ENCODE measurements at places on chromosomes 11 and 22.

DNA sequence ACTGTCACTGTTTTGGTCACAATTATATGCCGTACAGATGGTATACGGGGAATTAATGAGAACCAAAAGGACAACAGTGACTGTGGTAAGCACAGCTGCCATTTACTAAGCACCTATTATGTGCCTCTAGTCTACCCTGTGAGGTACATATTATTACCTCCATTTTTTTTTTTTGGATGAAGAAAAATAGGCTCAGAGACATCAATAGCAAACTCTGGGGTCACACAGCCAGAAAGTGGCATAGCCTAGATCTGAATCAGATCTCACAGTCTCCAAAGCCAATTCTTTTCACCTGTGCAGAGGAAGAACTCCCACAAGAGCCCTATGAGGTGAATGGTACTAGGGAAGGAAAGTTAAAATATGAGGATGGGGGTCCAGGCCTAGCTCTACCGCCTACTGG, 68.9 kb downstream of the USP35 start:
- DNase-seq = no peak

- no peak for DNase-seq
Measured at GRCh38 chr22:21622919-21623647, 6.7 kb downstream of the YDJC start.

- DNase-seq = no peak
Measured at GRCh38 chr11:1120532-1121330, 37.0 kb upstream of the MUC5AC start.

GRCh38 chr11:134835561-134835960, 423.5 kb upstream of the B3GAT1 start:
- no peak for DNase-seq

- DNase-seq = no peak
Measured at GRCh38 chr22:47851586-47851985, 1089.1 kb downstream of the TBC1D22A start.

DNA sequence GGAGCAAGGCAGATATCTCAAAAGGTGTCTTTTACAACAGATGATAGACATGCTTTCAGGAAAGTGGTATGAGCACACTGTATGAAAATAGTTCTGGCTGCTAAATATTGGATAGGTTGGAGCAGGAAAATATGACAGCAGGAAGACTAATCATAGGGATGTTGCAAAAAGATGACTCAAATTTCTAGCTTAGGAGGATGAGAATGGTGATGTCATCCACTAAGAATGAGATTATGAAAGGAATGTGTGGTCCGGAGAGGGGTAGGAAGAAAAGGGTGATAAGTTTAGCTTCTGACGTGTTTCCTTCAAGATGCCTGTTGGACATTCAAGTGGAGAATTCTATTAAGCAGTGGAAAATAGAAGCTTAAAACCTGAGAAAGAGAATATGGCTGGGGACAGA, 46.4 kb downstream of the RCN1 start:
- DNase-seq = no peak

All from stimulated activated CD4-positive, alpha-beta T cell treated with anti-CD3 and anti-CD28 coated beads, TNF-alpha, amount 100 ng/mL, for 48 hours (primary cell).